ENCODE measurements at places on chromosomes 2 and 18.

GRCh38 chr2:8214036-8214615, 467.7 kb upstream of the ID2 start:
- DNase-seq: no peak

DNA sequence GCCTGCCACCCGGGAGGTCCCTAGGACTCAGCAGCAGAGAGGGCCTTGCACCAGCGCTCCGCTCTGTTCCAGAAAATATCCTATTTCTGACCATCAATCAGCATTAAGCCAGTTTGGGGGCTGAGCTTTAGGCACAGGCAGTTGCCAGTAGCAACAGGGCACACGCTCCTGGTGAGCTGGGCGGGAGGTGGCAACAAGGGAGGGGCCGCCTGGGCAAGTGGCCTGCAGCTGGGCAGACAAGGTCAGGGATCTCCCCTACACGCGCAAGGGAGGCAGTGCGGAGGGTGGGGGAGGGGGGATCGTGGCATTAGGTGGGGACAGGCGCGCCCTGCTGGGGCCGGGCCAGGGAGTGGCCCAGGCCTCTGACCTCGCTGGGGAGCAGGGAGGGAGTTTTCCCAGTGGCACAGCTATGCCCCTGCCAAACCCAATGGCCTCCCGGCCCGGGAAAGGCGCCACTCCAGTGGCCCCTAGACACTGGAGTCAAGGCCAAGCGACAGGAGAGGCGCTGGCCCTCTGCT, 302.8 kb downstream of the NCKAP5 start:
- DNase-seq: no peak

- no peak for DNase-seq
Observed at GRCh38 chr2:162465430-162465829, 121.5 kb downstream of the GCA start.

DNA sequence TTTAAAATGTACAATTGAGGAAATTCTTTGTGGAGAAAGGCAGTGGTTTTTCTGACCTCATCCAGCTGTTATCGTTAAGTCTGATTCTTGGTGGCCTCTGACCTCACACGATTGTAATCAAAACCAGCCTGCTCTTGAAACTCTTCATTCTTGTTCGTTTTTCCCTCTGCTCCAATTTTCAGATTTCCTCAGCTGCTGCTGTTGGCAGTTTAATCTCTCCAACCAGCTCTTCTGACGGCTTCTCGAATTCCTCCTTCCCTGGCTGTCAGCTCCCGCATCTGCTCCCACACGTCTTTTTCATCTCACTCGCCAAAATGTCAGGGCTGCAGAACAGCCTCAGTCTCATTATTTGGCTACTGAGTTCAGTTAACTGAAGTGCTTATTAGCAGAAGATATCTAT, 136.1 kb downstream of the DCDC2C start:
- no peak for DNase-seq

DNA sequence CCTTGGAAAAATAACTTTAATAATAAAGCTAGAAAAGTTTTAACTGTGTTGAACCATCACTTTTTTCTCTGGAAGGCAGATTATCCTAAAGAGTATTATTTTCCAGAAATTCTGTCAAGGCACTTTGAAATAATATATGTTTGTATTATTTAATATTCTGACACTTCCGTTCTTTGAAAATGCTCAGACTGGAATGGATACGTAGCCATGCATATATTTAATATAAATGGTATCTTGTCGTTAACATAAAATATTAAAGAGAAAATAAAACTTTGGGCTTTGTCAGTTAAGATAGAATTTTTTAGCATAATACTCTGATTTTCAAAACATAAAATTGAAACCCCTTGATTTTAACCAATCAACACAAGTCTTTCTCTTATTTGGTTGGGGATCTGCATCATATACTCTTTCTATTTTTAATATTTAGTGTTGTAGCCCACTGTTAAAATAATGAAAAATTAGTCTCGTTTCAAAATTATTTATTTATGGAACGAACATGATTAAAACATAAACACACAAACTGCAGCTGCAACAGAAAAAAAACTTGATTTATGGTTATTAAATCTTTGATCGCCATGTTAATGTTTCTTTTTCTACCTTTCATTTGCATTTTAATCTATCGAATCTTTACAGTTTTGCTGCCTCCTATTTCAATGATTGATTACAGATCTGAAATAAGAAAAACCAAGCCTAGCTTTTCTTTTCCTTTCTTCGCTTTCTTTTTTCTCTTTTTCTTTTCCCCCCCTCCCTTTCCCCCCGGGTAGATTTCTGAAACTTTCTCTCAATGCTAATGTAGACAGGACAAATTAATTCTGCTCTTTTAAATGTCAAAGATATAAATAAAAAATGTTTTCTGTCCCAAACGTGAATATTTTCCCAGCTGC, 145.5 kb downstream of the MEIS1 start:
- no peak for DNase-seq

GRCh38 chr2:110946902-110947301, 173.8 kb upstream of the BCL2L11 start:
- no peak for DNase-seq

- no peak for DNase-seq
Observed at GRCh38 chr2:173291412-173291811, 63.3 kb upstream of the CDCA7 start.

DNA sequence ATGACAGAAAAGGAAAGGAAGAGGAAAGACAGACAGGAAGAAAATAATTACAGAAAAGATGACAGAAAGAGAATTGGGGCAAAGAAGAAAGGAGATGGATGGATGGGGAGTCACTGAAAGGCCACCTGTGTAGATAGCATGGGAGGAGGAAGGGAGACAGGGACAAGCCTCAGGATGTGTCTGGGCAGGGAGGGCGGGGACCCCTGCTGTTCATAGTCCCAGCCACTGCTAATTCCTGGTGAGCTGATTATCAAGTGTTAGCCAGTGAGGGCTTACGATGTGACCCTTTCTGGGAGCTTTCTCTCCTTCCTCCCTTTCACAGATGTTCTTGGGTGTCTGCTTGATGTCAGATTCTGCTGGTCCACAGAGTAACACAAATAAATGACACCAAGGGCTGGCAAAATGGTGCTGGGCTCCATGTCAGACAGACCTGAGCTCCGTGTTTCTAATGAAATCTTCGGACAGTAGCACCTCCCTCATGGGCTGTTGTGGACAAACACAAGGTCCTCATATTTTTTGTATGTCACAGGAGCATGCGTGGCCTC, 13.6 kb downstream of the FHOD3 start:
- DNase-seq: no peak

DNA sequence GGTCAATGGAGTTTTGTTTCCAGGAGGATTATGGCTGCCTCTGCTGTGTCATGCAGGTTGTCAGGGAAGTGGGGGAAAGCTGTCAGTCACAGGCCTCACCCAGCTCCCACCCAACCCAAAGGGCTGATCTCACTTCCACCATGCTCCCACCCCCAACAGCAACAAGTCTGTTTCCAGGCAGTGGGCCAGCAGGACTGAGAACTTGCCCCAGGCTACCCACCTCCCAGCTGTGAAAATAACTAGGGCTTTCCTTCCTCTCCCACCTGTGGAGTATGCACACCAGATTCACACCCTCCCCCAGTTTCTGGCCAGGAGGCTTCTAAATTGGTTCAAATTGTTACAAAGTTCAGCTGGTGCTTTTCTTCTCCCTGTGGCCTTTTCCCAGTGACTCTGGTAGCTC, 95.6 kb upstream of the ACVR1 start:
- DNase-seq: peak; percentile 2

DNA sequence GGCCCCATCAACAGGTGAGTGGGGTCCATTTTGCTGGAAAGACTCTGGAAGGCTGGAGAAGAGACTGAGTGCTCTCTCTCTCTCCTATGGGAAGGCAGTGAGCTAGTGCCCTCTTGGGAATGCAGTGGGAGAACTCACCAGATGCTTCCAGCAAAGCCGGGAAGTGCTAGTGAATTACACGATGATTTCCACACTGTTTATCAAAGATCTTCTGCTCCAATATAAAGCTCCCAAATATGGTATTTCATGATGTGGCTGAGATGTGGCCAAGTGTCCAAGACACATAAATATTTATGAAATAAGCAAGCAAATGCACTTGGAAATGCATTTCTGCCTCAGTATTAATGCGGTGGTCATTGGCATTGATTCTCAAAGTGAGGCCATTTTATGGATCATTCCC, 135.9 kb downstream of the VAPA start:
- peak; percentile 57 for DNase-seq

GRCh38 chr2:75221862-75222261, 22.5 kb upstream of the TACR1 start:
- peak; percentile 91 for DNase-seq

GRCh38 chr2:148103946-148104345, 83.1 kb downstream of the MBD5 start:
- DNase-seq: no peak

DNA sequence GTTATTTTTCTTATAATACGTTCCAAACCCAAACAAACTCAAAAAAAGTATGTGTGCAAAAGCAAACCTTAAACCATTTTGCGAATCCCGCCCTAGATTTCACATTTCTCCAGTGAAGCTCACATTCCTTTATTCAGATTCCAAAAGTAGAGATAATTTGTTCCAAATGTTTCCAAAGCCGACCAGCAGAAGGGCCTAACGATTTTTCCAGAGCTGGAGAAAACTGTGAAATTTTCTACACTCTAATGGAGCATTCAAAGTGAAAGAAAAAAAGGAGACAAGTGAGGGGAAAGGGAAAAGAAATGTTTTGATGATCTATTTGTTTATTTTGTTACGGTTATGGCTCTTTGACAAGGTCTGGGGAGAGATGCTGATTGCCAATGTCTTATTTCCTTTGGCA, 286.5 kb upstream of the SLC14A2 start:
- no peak for DNase-seq

DNA sequence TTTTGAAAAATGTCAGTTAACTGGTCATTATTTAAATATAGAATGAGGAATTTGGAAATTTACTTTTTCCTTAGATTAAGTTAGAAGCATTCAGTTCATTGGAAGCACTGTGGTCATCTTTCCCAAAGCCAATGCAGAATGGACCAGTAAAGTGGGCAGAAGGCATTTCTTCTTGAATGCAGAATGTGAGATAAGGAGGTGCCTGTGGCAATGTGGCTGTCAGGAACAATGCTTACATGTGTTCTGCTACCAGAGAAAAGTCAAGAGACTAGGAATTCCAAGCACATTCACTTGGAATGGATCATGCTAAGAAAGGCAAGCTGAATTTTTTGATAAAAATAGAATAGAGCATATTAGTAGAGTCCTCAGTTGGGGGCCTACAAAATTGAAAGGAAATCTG, 295.0 kb upstream of the KCNH7 start:
- no peak for DNase-seq

GRCh38 chr2:238267341-238267710, 21.1 kb downstream of the PER2 start:
- no peak for DNase-seq

DNA sequence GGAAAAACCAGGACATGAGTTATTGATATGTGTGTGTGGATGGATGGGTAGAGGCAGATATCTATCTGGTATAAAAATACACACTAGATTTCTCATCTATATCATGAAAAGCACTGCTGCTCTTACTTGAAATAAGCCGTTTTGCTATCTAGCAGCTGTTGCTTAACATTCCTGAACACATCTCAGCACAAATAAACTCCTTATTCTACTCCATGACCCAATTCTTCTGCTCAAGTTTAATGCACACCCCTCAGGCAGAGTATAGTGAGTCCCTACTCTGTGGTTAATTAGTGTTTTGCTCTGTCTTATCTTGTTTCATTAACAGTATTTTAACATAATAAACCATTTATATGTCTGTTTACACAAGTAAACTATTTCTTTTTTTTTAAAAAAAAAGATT, 134.2 kb downstream of the CBLN2 start:
- DNase-seq: no peak

GRCh38 chr2:95258271-95258670, 16.0 kb upstream of the PROM2 start:
- no peak for DNase-seq

DNA sequence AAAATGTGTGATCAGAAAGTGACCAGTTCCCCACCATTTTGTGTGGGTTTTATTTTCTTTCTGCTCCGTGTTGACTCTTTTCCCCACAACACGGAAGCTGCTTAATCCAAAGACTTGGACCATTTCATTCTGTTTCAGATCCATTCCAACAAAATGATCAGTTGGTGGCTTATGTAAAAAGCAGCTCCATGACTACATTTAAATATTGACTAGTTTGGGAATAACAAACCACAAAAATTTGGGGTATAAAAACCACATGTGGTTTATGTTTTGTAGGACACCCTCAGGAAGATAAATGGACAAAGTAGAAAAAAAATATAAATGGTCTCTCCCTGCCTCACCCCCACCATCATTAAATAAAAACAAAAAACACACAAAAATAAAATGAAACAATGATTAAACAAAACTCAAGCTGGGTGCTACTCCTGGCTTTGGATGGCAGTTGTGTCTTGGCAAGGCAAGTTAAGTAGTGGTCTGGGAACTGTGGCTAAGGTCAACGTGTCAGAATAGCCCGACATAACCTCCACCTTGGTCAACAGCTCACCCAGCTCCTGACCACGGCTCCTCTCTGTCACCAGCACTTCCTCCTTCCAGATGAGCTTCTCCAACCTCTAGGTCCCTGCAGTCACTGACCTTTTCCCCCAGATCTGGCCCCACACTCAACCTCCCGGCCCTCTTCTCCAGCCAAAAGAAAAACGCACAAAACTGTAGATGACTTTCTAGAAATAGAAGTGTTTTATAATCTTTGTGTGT, 12.8 kb upstream of the WIPF1 start:
- no peak for DNase-seq

DNA sequence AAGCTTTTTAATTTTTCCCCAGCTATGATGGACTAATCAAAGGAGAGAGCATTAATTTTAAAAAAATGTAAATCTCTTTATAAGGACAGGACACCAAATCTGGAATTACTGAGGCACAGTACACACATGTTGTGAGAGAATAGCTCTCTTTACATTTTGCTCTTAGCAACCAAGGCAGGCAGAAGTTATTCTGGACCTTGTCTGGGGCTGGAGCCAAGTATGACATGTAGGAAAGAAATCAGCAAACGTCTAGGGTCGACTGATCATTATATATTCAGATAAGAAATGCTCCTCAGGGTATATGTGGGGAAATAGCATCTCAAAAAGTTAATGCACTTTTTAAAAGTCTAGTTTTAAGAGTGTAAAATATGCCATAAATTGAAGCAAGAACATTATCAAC, 1330.0 kb upstream of the CELF4 start:
- DNase-seq: no peak

DNA sequence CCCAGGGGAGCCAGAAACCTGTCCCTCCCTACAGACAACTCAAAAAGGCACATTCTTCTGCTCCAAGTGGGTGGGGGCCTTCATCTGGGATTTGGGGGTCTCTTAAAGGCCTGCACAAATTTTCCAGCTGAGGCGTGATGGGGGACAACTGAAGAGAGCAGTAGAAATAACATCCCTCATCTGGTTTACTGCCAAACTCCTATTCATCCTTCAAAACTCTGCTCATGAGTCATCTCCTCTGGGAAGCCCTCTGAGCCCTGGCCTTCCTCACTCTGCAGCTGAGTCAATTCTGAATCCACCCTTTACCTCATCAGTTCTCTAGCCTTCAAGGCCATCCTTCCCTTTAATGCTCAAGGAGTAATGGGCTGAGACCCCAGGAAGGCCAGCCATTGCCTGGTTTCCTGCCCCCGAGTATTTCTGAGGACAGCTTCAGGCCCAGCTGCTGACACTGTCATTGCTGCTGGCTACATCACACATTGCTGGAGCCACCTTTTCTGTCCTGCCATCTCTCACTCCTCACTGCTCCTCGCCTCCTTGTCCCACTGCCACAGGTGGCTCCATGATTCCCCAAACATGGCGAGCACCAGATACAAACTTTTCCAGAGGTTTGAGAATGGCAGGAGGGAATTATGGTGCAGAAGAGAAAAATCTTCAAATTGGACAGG, 32.2 kb upstream of the GLI2 start:
- DNase-seq: peak; percentile 78

Data from MG63 (cell line).